CD4-positive, alpha-beta T cell treated with Interleukin-4 for 4 hours (primary cell): ENCODE measurements at places on chromosomes 7 and 10.

DNA sequence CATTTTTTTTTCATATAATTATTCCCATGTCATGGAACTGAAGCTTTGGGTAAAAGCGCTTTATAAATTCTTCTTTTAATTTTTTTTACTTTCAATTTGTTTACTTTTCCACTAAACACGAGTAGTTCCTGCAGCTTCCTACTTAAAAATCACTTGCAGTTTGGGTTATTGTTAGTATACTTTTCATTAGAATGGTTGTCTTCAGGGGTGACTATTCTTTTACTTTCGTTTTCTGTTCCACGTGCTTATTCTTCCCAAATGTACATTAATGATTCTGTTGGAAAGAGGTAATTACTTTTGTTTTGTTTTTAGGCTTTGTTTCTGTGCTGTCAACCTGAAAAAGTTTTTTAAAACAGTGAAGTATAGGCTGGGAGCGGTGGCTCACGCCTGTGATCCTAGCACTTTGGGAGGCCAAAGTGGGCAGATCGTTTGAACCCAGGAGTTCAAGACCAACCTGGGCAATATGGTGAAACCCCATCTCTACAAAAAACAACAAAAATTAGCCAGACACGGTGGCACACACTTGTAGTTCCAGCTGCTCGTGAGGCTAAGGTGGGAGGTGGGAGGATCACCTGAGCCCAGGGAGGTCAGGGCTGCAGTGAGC is 5.2 kb upstream of the CFAP69 start:
- no peak for DNase-seq

GRCh38 chr7:123533553-123533917 is 860 bp downstream of the IQUB start:
- DNase-seq: no peak

GRCh38 chr7:102874166-102874829 is 38.5 kb upstream of the LRRC17 start:
- peak; percentile 22 for DNase-seq

DNA sequence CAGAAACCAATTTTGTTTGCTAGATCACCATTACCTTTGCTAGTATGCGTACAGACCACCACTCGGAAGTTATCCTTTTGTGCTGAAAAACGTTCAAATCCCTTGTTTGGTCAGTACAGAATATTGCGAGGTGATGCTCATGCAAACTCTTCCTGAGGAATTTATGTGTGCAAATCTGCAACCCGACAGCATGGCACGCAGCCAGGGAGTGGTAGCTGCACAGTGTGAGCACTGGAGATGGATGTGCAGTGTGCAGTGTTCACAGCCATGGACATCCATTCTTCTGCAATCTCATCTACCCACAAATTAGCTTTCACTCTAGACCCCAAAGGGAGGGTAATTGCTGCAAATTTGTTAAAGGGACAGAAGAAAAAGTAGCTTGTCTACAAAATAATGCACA is 72.2 kb downstream of the CACUL1 start:
- DNase-seq: no peak

DNA sequence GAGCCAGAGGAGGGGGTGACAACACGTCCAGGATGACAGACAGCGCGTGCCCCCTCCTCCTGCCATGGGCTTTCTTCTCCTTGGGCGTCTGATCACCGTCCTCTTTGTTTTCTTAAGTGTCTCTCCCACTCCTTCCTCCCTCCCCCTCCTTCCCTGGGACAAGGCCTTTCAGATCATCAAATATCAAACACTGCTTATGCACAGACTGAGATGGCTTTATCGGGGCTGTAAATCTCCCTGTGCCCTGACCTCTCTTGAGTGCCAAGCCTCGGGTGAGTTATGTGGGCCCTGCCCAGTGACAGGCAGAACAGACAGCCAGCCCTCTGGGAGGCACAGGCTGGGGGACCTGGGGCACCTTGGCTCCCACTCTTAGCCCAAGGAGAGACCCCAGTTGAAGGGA is 116.4 kb downstream of the C10orf105 start:
- no peak for DNase-seq

DNA sequence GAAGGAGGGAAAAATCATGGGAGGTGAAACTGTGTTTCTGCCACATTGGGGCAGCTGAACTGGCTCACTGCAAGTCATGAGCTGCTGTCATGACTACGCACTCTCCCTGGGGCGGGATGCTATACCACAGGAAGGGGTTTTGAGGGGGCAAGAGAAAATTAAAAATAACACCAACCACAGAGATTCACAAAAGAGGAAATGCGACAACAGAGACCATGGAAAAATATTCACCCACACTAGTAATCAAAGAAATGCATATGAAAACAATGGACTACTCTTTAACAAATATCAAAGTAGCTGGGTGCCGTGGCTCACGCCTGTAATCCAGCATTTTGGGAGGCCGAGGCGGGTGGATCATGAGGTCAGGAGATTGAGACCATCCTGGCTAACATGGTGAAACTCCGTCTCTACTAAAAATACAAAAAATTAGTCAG is 65.2 kb upstream of the TM9SF3 start:
- peak; percentile 44 for DNase-seq

GRCh38 chr7:53518319-53518718 is 482.9 kb downstream of the POM121L12 start:
- no peak for DNase-seq

GRCh38 chr7:157194948-157195347 is 56.2 kb downstream of the UBE3C start:
- no peak for DNase-seq
